ENCODE measurements at places on chromosomes 13 and 19. TPM values are rescaled to one million over a fixed set of nuclear protein-coding genes. Genes with fewer than 3 reads are reported as not detected.

GRCh38 chr19:15180451-15181390, 20.1 kb downstream of the NOTCH3 start:
- H3K27ac ChIP-seq = no peak overlapping the region
- H3K4me1 ChIP-seq = peaks cover 12% of the 10 kb centered on the region
- peaks cover 6% of the 10 kb centered on the region for H3K27me3 ChIP-seq
- no peak for DNase-seq

DNA sequence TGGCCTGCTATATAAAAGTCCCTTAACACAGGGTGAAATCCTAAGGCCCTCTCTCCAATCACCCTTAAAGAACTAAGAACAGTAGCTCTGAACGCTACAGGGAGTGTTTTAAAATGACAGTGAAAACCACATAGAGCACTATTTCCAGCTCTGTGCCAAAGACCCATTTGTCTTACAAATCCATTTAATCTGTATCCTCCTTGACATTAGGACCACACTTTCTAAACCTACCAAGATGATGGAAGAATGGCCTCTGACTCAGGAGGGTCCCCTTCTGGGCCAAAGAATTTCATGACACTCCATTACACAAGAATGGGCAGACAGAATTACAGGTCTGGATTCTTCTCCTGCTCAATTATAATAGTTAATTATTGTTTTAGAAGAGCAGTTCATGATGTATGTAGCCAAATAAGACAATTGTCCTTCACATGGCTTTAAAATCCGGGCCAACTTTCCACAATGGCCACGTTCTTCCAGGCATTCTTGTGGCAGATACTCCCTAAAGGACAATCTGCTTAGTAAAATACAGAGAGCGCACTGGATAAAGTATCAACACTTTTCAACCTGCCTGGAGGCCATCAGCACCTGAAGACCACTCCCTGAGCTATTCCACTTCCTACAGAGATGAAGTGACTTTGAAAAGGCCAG, 61.0 kb downstream of the STK24 start:
- DNase-seq = no peak
- H3K27me3 ChIP-seq = no peaks in the 10 kb centered on the region
- H3K27ac ChIP-seq = peak overlapping the region; percentile 40
- H3K36me3 ChIP-seq = peaks cover 15% of the 10 kb centered on the region
- peaks cover 75% of the 10 kb centered on the region for H3K4me1 ChIP-seq

Gene ANGPTL8
- total RNA-seq = not detected

Gene AZU1
- not detected for total RNA-seq

Data from suprapubic skin (tissue), 4 donors.